ENCODE measurements at places on chromosomes 1 and 21. TPM values are rescaled to one million over a fixed set of nuclear protein-coding genes. Genes with fewer than 3 reads are reported as not detected.

DNA sequence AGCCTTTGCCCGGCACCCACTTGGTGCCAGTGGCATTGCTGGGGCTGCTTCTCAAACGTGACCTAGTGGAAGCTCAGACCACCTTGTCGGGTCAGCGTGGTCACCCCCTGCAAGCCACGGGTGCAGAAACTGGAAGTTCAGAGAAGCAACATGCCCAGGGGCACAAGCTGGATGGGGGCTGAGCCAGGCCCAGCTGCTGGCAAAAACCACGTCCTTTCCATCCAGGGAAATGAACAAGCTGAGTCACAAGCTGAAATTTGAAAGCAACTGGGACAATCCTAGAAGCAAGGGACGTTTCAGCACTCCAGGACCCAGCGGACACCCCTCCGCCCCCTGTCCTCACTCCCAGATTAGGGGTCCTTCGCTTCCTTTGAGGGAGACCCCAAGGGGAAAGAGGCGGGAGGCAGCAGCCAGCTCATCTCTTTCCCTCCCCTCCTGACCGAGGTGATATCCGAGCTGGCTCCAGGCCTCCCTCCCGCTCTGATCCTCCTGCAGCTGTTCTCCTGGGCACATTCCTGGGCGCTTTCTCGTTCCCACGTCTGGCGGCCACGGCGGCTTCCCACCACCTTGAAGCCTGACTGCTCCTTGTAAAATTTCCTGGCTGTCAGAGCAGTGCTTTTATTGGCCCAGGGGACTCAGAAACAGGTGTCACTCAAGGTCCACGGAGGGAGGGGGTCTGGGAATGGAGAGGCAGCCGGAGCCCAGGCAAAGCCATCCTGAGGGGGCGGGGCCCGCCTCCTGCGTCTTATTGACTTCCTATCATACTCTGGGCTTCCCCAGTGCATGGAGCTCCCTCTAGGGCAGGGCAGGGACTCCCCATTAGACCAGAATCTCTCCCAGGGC is 62.8 kb downstream of the PAX7 start:
- no peak for DNase-seq

GPR61 gene
- not detected for total RNA-seq

DNA sequence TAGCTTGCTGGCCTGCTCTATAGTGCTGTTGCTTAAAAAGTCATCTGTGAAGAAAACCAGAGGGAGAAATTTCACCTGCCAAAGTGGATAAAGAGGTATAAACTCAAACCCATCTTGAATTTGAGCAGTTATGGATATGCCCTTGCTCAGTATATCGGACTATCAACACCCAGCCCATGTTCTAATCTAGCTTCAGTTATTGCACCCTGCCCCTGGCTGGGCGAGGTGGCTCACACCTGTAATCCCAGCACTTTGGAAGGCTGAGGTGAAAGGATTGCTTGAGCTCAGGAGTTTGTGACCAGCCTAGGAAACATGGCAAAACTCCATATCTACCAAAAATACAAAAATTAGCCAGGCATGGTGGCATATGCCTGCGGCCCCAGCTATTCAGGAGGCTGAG is 13.3 kb downstream of the LIX1L start:
- no peak for DNase-seq

- no peak for DNase-seq
Measured at GRCh38 chr21:37514038-37514667, 147.6 kb downstream of the DYRK1A start.

- no peak for DNase-seq
Measured at GRCh38 chr1:99397029-99397428, 132.7 kb downstream of the PLPPR4 start.

Measured in activated T-cell treated with anti-CD3 and anti-CD28 coated beads, Interleukin-2, amount 50 U/mL, for 4 hours (primary cell).